Upper lobe of left lung (tissue), 6 donors: ENCODE measurements at places on chromosomes 3 and 15. TPM values are rescaled to one million over a fixed set of nuclear protein-coding genes. Genes with fewer than 3 reads are reported as not detected.

GALNT15 gene
- 25.1 TPM for total RNA-seq

GRCh38 chr15:49978121-49978520 is 140.9 kb downstream of the ATP8B4 start:
- no peaks in the 10 kb centered on the region for H3K27me3 ChIP-seq
- DNase-seq = no peak
- H3K27ac ChIP-seq = no peak overlapping the region
- H3K4me3 ChIP-seq = no peak overlapping the region
- H3K36me3 ChIP-seq = no peaks in the 10 kb centered on the region
- no peaks in the 10 kb centered on the region for H3K4me1 ChIP-seq

GRCh38 chr3:183779896-183780465 is 45.4 kb downstream of the MAP6D1 start:
- H3K27ac ChIP-seq = no peak overlapping the region
- H3K36me3 ChIP-seq = peaks cover 34% of the 10 kb centered on the region
- no peak overlapping the region for H3K4me3 ChIP-seq
- H3K27me3 ChIP-seq = no peaks in the 10 kb centered on the region
- peak; percentile 66 for DNase-seq
- H3K4me1 ChIP-seq = peaks cover 5% of the 10 kb centered on the region

- H3K4me3 ChIP-seq = no peak overlapping the region
- H3K27ac ChIP-seq = no peak overlapping the region
- DNase-seq = no peak
- no peaks in the 10 kb centered on the region for H3K36me3 ChIP-seq
- H3K4me1 ChIP-seq = no peaks in the 10 kb centered on the region
Measured at GRCh38 chr15:69732133-69732532, 279.5 kb downstream of the RPLP1 start.

DNA sequence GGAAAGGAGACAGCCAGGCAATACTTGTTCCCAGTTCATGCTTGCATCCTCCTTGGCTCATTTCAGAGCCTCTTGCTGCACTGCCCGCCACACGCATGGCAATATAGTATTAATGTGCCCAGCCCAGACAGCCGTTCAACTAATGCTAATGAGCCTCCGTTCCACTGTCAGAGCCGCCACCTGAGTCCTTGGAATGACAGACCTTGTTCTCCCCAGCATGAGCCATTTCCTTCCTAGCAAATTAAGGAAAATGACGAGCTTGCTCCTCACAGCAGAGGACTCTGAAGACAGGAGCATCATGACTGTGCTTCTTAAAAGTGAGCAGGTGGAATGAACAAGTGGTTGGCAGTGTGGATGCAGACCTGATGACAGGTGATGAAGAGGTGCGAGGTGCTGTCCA is 10.8 kb upstream of the LRRC15 start:
- no peaks in the 10 kb centered on the region for H3K36me3 ChIP-seq
- H3K4me3 ChIP-seq = no peak overlapping the region
- no peak overlapping the region for H3K27ac ChIP-seq

DNA sequence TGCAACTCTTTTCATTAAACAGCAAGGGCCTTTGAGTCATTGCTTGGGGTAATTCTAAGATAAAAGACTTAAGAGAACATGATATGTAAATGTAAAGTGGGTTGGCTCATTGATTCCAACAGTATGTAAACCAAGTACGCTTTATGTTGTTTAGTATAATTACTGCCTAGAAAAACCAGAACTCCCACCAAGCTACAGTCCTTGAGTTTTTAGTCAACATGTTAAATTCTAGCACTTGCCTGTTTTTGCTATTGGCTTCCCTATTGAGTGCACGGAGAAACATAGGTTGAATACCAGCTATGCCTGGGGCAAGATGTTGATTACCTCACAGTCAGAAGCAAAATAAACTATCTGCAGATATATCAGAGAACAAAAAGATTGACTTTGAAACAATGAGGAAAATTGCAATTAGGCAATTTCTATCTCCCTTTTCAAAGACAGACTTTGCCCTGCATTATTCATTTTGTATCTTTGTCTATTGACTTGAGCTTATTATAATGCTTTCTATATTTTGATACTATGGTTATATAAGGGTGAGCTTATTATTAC is 179.3 kb downstream of the ZPLD1 start:
- no peak overlapping the region for H3K27ac ChIP-seq
- DNase-seq = no peak
- no peaks in the 10 kb centered on the region for H3K27me3 ChIP-seq
- no peaks in the 10 kb centered on the region for H3K4me1 ChIP-seq
- no peak overlapping the region for H3K4me3 ChIP-seq

DNA sequence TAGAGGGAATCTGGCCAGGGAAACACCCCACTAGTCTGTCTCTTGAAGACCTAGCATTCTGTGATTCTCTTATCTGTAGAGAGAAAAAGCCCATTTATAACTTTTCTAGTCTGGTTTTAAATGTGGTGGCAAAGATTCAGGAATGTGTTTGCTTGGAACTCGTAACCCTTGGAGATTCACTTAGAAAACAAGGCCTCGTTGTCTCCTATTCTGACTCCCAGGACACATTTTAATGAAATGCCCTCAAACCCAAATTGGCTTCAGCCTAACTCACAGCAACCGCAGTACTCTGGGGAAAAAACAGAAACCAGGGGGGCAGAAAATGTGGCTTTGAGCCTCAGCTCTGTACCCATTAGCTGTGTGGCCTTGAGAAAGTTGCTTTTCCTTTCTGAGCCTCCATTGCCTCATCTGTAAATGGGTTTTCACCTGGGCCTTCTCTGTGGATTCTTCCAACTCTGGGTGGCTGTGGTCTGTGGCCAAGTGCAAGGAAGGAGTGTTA is 36.5 kb downstream of the RPLP1 start:
- H3K36me3 ChIP-seq = no peaks in the 10 kb centered on the region
- H3K4me1 ChIP-seq = no peaks in the 10 kb centered on the region
- H3K4me3 ChIP-seq = no peak overlapping the region
- DNase-seq = no peak
- H3K27ac ChIP-seq = no peak overlapping the region

DNA sequence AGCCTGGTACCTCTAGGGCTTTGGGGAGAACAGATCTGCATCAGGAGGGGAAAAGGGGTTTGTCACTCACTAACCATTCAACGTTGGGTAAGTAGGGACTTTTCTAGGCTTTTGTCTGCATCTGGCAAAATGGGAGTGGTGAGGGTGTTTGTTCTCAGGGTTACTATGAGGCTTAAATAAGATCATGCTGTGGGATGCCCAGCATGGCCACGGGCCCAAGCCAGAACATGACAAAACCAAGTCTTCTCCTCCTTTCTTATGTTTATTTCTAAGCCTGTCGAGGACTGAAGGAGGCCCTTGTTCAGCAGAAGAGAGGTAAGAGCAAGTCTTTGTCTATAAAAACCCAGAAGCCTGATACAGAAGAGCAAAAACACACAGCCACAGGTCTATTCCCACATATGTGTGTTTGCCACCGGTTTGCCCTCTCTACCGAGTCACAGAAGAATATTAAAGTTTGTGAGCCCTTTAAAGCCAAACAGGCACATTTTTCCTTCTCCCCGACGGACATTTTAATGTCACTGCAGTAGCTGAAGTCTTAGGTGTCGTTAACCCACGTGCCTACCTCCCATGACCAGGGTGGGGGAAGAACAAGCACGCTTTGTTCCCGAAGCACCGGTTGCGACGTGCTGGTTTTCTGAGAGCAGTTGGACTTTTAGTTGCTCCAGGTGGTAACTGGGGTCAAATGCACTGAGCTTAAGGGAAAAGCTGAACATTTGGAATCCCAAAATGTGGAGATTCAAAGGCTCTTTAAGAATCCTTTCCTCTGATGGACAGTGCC is 72.1 kb downstream of the NOX5 start:
- H3K4me1 ChIP-seq = peaks cover 15% of the 10 kb centered on the region
- no peaks in the 10 kb centered on the region for H3K36me3 ChIP-seq
- H3K27ac ChIP-seq = no peak overlapping the region
- H3K4me3 ChIP-seq = no peak overlapping the region

PAQR9 gene
- total RNA-seq = not detected

LEKR1 gene
- 9.1 TPM for total RNA-seq

GRCh38 chr15:38613085-38613484 is 48.5 kb upstream of the RASGRP1 start:
- no peak for DNase-seq
- H3K4me3 ChIP-seq = no peak overlapping the region
- H3K36me3 ChIP-seq = no peaks in the 10 kb centered on the region
- H3K27me3 ChIP-seq = no peaks in the 10 kb centered on the region

GRCh38 chr15:67017311-67017710 is 48.1 kb upstream of the SMAD3 start:
- H3K36me3 ChIP-seq = no peaks in the 10 kb centered on the region
- H3K27ac ChIP-seq = no peak overlapping the region
- H3K4me1 ChIP-seq = peaks cover 10% of the 10 kb centered on the region

- peaks cover 17% of the 10 kb centered on the region for H3K4me1 ChIP-seq
- H3K36me3 ChIP-seq = no peaks in the 10 kb centered on the region
- H3K27ac ChIP-seq = no peak overlapping the region
Measured at GRCh38 chr3:56980798-56981390, 79.6 kb upstream of the SPATA12 start.

DNA sequence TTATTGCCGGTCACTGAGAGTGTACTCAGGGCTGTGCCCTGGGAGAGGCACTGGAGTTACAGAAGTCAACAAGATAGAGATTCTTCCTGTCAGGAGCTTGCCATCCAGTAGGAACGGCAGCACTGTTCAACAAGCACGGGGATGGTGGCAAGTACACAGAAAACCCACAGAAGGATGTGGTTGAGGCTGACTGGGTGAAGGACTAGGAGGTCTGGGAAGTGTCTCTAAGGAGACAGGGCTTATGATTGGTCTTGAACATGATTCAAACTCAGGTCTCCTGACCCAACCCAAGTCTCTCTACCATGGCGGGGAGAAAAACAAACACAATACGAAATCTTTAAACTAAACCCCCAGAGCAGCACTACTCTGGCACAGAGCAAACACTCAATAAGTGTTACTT is 37.6 kb downstream of the ERICH6 start:
- no peak overlapping the region for H3K27ac ChIP-seq
- no peaks in the 10 kb centered on the region for H3K36me3 ChIP-seq
- no peak for DNase-seq
- no peaks in the 10 kb centered on the region for H3K4me1 ChIP-seq
- H3K27me3 ChIP-seq = no peaks in the 10 kb centered on the region

DNA sequence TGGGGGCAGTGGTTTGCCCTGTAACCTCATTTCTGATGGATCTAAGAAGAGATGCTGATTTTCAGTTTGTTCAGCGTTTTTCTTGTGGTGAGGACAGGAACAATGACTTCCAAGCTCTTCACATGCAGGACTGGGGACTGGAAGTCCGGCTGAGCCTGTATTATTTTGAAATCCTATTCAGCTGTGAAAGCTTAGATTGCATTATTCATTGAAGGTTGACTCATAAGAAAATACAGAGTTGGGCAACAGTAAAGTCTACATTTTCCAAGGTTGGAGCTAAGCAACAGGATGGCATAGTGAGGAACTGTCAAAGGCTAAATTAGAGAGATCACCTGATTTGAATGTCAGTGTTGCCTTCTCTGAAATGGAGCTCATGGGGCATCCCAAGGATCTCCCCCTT is 230.9 kb upstream of the FEZF2 start:
- H3K4me1 ChIP-seq = no peaks in the 10 kb centered on the region
- no peaks in the 10 kb centered on the region for H3K36me3 ChIP-seq
- DNase-seq = no peak
- no peaks in the 10 kb centered on the region for H3K27me3 ChIP-seq
- H3K27ac ChIP-seq = no peak overlapping the region
- H3K4me3 ChIP-seq = no peak overlapping the region

DNA sequence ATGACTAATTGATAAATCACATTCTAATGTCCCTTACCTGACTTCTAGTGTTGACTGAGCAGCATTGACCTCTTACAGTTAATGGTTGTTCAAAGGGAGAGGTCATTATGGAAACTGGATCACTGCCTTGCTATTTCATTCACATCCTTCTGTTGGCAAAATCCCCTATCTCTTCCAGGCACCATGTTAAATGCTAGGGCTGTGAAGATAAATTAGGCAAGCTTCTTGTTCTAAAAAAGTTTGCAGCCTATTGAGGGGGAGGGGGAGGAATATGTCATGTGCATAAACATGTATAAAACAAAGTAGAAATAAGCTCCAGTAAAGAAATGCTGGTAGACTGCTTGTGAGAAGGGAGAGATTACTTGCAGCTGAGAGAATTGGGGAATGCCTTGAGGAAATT is 84.8 kb upstream of the MLF1 start:
- no peaks in the 10 kb centered on the region for H3K27me3 ChIP-seq
- no peak overlapping the region for H3K27ac ChIP-seq
- H3K4me3 ChIP-seq = no peak overlapping the region
- no peaks in the 10 kb centered on the region for H3K4me1 ChIP-seq
- H3K36me3 ChIP-seq = no peaks in the 10 kb centered on the region

DNA sequence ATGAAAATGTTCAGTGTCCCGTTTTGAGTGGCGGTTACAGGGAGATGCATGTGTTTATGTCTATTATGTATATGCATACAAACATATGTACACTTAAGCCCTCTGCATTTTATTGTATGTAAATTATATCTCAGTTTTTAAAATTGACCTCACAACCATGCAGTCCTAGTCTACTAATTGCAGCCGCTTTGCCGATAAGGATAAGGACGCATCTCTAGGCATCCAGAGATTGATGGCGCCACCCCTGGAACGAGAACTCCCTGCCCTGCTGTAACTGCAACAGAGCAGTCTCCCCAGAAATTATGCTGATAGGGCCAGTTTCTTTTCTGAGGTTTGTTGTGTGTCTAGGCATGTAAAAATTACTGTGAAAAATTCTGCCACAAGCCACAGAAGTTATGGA is 40.4 kb upstream of the TUBGCP5 start:
- H3K27me3 ChIP-seq = no peaks in the 10 kb centered on the region
- no peak for DNase-seq
- H3K4me1 ChIP-seq = no peaks in the 10 kb centered on the region
- H3K4me3 ChIP-seq = no peak overlapping the region

- no peak for DNase-seq
- no peaks in the 10 kb centered on the region for H3K4me1 ChIP-seq
- no peaks in the 10 kb centered on the region for H3K27me3 ChIP-seq
- H3K27ac ChIP-seq = no peak overlapping the region
Measured at GRCh38 chr3:76321614-76322013, 536.3 kb upstream of the ZNF717 start.

MAPKBP1 gene
- total RNA-seq = 12.8 TPM

SST gene
- total RNA-seq = not detected

NDN gene
- total RNA-seq = 35.2 TPM

DNA sequence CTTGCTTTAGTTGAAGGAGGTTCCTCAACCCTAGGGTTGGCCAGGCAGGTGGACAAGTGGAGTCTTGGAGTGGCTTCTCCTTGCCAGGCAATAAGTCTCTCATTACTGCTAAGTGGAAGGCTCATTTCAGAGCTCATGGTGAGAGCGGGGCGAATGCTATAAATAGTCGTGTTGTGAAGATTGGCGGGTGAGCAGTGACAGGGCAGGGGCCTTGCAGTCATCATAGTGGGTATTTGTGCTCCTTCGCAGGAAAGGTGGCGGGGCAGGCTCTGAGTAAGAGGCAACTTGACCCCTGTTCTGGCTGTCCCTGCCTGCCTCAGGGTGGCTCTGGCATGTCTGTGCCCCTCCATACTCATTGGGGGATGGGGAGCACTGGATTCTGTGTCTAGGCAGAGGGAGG is 8.7 kb upstream of the GRM2 start:
- H3K27me3 ChIP-seq = no peaks in the 10 kb centered on the region
- no peak overlapping the region for H3K27ac ChIP-seq
- H3K36me3 ChIP-seq = peaks cover 88% of the 10 kb centered on the region
- no peak overlapping the region for H3K4me3 ChIP-seq
- H3K4me1 ChIP-seq = no peaks in the 10 kb centered on the region

GRCh38 chr15:70120958-70121623 is 23.4 kb upstream of the TLE3 start:
- no peaks in the 10 kb centered on the region for H3K27me3 ChIP-seq
- no peak for DNase-seq
- H3K4me1 ChIP-seq = peaks cover 9% of the 10 kb centered on the region

GRCh38 chr3:116270056-116270455 is 175.2 kb downstream of the LSAMP start:
- H3K27me3 ChIP-seq = no peaks in the 10 kb centered on the region
- H3K4me3 ChIP-seq = no peak overlapping the region
- no peak for DNase-seq
